NCI-H1436 (cell line): ENCODE measurements at places on chromosomes 12 and 14.

DNA sequence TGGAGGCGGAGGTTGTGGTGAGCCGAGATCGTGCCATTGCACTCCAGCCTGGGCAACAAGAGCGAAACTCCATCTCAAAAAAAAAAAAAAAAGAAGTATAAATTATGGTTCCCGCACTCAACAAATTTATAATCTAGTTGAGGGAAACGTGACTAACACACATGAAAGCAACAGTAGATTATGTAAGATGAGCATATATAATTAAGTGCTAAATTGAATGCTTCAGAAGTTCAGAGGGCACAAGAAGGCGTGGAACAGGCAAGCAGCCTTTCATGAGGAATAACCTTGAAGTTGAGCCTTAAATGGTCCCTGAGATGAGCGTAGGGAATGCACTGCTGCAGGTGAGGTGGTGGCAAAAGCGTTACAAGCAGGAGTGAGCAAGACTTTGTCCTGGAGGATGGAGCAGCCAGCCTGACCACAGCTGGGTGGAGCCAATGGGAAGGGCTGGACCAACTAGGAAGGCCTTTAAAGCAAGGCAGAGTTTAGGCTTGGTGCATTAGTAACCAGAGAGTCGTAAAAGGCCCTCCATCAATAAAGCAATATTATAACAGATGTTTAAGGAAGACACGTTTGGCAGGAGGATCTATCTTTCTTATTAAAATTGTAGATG is 30.6 kb upstream of the TUBA1A start:
- DNase-seq: no peak

GRCh38 chr14:54140551-54140950 is 183.9 kb upstream of the BMP4 start:
- DNase-seq: no peak

- DNase-seq: no peak
These were observed 79.6 kb downstream of the OTX2 start for GRCh38 chr14:56730538-56731145.

GRCh38 chr14:52987514-52987913 is 36.7 kb upstream of the FERMT2 start:
- DNase-seq: no peak

DNA sequence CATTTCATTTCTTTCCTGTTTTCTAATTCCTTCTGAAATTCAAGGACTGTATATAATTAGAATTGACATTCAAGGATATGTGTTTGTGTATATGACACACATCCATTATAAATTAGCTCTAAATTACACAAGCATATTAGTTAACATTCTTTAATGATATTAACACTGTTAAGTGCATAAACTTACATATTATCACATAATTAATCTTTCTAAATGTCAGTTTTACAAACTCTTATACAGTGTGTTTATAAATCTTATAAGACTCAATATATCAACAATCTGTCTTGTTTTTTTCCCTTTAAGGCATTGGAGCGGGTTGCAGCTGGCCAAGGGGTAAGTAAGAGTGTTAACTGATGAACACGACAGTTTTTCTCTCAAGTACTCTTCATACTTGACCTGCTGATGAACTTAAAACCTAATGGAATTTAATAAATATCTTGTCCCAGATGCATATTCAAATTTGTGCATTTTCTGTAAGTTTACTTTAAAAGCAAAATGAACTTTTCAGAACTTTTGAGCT is 76.1 kb downstream of the METTL25 start:
- DNase-seq: no peak

GRCh38 chr14:75399843-75400775 is 27.7 kb upstream of the JDP2 start:
- peak; percentile 88 for DNase-seq

- no peak for DNase-seq
These were observed 153.0 kb upstream of the BMP4 start for GRCh38 chr14:54109521-54110120.
